ENCODE measurements at places on chromosomes 7 and 10.

DNA sequence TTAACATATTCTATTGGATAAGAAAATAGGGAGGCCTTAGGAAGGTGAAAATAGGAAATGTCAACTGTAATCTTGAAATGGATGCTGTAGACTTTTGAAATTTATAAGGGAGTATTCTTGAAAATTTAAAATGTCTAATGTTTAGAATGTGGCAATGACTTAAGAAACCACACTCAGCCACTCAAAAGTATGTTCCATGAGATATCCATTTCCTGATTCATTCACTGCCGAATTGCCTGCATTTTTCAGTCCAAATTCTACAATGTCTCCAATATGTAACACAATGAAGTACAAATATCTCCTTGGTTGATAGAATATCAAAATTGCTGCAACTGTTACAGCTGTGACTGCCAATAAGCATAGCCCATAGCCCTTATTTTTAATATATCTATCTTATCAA is 25.9 kb downstream of the PRKG1 start:
- no peak for DNase-seq

- DNase-seq, result no peak
Observed at GRCh38 chr7:32761451-32762205, 129.9 kb downstream of the KBTBD2 start.

DNA sequence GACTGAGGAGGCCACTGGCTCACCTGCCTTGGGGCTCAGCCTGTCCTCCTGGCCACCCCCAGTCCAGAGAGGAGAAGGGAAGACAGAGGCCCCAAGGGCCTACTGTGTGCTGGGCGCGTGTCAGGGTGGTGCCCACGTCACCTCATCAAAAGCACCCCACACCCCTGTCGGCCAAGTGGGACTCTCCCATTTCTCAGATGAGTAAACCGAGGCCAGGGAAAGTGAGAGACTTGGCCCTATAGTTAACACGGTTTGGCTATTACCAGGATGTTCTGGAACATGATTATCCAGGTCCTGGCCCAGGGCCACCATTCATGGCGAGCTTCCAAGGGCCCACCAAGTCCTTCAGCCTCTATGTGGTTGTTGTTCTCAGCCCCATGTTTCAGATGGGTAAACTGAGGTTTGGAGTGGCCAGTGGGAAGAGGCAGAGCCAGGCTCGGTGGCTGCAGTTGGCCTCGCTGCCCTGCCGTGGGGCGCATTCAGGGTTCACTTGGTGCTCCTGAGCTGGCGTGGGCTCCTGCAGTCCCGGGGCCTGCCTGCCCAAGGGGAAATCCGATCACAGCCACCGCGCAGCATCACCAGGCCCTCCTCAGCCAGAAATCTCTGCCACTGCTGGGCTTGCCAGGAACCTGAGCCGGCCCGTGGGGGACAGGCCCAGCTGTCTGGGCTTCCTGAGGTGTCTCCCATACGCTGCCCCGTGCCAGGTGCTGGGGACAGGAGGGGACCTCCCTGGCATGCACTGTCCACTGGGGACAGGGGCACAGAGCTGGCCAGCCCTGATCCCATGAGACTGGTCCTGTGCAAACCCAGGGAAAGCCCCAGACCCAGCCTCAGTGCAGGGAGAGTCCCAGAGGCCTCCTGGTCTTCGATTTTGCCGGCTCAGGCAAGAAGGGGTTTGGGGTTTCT is 117.7 kb upstream of the TNRC18 start:
- no peak for DNase-seq

DNA sequence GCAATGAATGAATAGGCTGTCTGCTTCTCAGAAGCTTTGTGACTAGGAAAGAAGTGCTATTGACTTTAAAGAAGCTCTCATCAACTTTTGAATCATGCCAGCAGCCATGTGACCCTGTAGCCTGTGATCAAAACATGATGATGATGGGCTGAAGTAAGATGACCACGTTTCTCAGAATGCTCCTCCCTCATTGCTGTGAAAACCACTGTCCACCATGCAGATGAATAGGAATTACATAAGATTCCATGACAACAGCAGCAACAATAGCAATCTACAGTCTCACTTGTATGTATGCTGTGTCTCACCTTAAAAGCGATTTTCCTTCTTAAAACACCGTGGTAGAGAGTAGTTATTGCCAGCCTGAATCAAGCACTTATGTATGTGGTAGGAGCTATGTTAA is 228.4 kb downstream of the TRIL start:
- no peak for DNase-seq

GRCh38 chr7:538764-539685 is 19.4 kb upstream of the PDGFA start:
- no peak for DNase-seq

DNA sequence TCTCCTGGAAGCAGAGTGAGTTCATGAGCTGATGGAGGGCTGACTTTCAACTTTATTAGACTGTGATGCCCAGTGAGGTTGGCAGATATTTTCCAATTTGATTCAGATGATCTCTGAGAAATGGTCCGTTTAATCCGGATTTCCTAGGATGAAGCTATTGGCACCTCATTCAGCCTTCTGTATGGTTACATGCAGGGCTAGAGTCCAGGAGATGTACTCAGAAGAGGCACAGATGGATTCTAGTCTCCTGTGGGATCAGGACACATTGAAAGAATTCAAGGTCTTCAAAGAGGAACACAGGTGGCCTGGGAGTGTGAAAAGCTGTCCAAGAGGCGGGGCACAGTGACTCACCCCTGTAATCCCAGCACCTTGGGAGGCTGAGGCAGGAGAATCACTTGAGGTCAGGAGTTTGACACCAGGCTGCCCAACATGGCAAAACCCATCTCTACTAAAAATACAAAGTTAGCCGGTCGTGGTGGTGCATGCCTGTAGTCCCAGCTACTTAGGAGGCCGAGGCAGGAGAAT is 23.0 kb upstream of the RHEB start:
- DNase-seq, result no peak

All from stimulated activated CD4-positive, alpha-beta T cell treated with anti-CD3 and anti-CD28 coated beads, TNF-alpha, amount 100 ng/mL, for 1 hour (primary cell).